Activated CD8-positive, alpha-beta memory T cell treated with anti-CD3 and anti-CD28 coated beads for 24 hours (primary cell): ENCODE measurements at places on chromosomes 3 and 15.

- no peak for DNase-seq
Observed at GRCh38 chr3:8497582-8497981, 4.0 kb upstream of the LMCD1 start.

DNA sequence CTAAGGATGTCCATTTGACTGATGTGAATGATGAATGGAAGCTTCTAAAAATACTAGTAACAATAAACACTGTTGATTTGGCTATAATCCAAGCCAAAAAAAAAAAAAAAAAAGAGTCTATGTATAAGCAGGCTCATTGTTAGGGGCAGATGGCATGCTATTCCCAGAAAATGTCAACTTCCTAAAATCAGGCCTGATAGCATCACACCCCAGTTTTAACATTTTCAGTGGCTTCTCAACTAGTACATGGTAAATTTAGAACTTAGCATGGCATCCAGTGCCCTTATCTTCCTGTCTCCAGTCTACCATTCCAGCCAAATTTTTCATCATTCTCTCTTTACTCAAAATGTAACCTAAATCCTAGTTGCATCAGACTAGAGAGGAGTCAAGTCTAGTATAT is 288.2 kb upstream of the ZNF385D start:
- no peak for DNase-seq

DNA sequence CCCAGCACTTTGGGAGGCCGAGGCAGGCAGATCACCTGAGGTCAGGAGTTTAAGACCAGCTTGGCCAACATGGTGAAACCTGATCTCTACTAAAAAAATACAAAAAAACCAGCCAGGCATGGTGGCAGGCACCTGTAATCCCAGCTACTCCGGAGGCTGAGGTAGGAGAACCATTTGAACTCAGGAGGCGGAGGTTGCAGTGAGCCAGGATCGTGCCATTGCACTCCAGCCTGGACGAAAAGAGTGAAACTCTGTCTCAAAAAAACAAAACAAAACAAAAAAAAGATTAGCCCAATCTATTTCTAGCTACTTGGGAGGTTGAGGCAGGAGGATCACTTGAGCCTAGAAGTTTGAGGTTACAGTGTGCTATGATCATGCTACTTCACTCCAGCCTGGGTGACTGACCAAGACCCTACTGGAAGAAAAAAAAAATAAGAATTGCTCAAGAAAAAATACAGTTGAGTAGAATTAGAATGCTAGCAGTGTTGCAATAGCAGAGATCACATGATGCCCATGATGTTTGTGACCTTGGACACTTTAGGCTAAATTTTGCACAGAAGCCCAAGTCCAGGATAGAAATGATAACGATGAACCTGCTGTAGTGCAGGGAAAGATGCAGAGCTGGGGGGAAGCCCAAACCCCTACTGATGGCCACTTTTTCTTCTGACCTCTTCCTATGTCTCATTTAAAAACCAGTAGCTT is 162.2 kb downstream of the LPP start:
- no peak for DNase-seq

DNA sequence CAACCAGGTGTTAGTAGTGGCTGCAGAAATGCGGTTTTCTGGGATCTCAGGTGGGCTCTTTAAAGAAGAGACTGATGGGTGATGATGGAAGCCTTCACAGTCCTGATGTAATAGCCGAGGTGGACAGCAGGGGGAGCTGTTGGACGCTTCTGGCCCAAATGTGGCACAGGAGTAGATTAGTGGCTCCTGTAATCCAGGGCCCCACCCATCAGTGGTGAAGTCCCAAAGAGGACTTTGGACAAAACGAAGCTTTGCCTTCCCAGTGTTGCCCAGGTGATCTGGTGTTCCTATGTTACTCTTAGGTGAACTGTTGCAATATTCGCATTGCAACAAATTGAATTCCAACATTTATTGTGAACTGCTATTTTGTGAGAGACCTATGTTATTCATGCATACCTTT is 31.8 kb upstream of the MYZAP start:
- DNase-seq: peak; percentile 89
